ENCODE measurements at places on chromosomes 6 and 20.

DNA sequence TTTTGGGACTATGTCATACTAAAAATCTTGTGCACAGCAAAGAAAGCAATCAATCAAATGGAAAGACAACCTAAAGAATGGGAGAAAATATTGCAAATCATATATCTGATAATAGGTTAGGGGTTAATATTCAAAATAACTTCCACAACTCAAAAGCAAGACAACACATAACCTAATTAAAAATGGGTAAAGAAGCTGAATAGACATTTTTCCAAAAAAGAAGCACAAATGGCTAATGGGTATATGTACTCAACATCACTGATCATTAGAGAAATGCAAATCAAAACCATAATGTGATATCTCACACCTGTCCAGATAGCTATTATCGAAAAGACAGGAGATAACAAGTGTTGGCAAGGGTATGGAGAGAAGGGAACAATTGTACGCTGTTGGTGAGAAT, 53.0 kb downstream of the SYCP2L start:
- no peak for DNase-seq

DNA sequence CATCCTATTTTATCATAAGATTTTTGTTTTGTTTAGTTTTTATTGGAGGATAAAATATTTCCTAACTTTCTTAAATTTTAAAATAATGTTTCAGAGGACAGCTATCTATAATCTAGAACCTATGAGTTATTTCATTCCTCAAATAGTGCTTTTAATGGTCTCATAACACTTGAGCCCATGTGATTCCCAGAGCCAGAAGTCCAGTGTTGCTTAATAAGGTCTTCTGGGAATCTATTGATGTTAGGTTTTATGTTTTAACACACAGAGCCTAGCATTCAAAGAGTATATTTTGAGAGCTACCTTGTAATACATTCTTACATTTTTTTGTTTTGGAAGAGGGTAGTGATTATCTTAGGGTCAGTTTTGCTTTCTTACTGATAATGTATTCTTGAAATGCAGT, 200.2 kb downstream of the CENPW start:
- DNase-seq, result no peak

- DNase-seq, result peak; percentile 26
These were observed 561.3 kb upstream of the JAG1 start for GRCh38 chr20:11235058-11235457.

- DNase-seq, result peak; percentile 42
These were observed 758 bp downstream of the GCLC start for GRCh38 chr6:53544217-53544469.

- no peak for DNase-seq
These were observed 31.3 kb downstream of the PNPLA1 start for GRCh38 chr6:36301085-36301658.

- DNase-seq, result no peak
These were observed 41.8 kb downstream of the SRC start for GRCh38 chr20:37387519-37388269.

- DNase-seq, result no peak
These were observed 38.0 kb downstream of the CITED2 start for GRCh38 chr6:139336488-139336887.

DNA sequence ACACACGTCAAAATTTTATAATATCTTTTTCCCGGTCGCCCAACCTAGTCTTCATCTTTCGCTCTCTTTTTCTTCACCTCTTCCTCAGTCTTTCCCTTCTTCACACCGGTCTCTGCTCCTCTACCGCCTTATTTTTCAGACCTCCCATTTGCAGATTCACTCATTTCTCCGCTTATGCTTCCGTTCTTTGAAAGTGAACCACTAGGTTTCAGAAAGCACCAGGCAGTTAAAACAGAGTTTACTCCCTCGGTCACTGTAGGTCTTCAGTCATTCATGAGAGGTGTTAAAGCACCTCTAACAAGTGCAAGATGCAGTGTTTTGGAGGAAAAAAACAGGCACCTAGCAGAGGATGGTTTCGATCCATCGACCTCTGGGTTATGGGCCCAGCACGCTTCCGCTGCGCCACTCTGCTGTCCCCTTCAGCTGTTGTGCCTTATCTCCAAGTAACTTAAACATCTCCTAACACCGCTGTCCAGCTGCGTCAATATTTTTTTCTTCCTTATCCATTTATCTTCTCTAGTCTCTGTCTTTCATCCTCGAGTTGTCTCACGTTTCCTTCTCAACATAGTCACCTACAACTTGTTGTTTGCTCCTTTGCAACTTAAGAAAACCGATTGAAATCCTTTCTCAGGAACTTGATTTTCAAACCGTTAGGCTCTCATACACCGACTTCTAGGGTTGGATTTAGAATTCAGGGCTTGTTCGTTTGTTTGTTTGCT, 119.7 kb upstream of the ZNF184 start:
- no peak for DNase-seq

- DNase-seq, result no peak
These were observed 121.3 kb downstream of the TOX2 start for GRCh38 chr20:44035924-44036323.

Data from RWPE1 (cell line).